Kidney glomerular epithelial cell (primary cell): ENCODE measurements at places on chromosomes 1 and 21.

- no peak for DNase-seq
Observed at GRCh38 chr1:27567971-27568299, 36.0 kb downstream of the AHDC1 start.

GRCh38 chr1:86470859-86471258 is 2.1 kb downstream of the CLCA1 start:
- no peak for DNase-seq

DNA sequence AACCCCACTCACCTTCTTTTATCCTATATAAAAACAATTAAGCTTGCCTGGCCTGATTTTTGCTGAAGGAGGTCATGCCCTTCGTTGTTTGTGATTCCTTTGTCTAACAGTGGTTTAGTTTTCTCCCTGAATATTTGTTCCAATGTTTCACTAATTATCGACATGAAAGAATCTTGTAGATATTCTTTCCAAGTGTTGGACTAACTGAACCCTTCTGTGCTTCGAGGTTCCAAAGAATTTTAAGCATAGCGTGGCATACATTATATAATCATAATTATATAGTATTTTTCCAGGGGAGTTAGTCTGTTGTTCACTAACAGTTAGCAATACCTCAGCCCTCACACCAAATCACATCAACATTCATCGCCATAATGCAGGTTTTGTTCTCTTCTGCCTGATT is 418.9 kb upstream of the ADGRL2 start:
- DNase-seq, result no peak

DNA sequence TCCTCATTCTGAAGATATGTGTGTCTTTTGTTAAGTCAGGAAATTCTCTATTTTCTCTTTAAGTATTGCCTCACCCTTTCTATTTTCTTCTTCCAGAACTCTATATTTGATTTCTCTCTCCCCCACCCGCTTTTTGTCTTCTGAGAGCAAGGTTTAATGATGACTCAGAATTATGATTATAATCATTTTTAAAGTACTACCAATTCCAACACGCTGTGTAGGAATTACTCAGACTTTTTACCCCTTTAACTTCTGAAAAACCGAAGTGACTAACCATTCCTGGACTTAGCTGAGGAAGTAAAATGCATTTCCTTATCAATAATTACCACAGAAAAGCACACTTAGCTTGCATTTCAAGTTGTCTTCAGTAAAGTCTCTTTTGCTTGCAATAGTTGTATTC is 20.8 kb upstream of the SCYL3 start:
- no peak for DNase-seq

DNA sequence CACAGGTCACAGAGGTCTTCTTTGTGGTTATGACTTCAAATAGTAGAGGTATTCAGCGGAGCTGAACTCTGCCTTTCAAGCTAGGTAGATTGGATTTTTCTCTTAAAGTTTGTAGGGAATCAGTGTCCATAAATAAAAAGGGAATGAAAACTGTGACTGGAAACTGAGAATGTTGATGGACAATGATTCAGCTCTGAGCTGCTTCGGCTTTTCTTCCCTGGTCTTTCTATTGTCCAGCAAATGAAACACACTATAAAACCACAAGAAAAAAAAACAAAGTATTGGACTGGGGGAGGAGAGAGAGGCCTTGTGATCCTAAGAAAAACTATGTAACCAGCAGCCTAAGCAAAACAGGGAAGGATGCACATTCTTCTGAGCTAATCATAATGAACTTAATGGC is 11.1 kb downstream of the TNNI3K start:
- peak; percentile 70 for DNase-seq

- no peak for DNase-seq
Observed at GRCh38 chr1:206779638-206780037, 7.3 kb upstream of the IL10 start.

GRCh38 chr1:20593756-20594155 is 4.9 kb downstream of the CDA start:
- DNase-seq, result no peak

GRCh38 chr1:184465489-184466146 is 78.8 kb downstream of the C1orf21 start:
- DNase-seq, result no peak

DNA sequence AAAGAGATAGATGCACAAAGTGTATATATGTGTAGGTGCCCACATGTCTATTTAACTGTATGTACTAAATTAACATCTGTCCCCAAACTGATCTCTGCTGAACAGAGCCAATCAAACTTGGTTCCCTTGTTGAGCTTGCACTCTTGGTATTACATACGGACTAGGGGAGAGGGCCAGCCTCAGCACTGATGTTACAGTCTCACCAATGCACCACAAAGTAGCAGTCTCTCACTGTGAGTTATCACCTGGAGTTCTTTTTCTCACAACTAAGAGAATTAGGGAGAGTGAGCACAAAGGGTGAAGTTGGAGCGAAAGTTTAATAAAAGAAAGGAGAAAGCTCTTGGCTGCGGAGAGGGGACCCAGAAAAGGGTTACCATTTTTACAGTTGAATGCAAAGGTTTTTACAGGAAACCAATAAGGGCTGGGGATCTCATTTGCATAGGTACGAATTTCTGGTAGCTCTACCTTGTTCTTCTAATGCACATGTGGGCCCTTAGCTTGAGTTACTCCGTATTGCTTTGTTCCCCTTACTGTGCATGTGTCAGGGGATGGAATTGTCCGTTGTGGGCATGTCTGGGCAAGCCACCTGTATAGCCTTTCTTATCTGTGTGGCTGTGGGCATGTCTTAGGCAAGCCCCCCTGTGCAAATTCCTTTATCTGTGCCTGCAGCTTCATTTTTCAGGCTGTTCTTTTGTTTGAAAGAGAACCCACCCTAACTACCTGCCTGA is 13.3 kb upstream of the CHI3L2 start:
- DNase-seq, result no peak

- no peak for DNase-seq
Observed at GRCh38 chr1:244269169-244269568, 182.5 kb downstream of the ADSS2 start.

- DNase-seq, result no peak
Observed at GRCh38 chr1:1074631-1075147, 583 bp upstream of the RNF223 start.

DNA sequence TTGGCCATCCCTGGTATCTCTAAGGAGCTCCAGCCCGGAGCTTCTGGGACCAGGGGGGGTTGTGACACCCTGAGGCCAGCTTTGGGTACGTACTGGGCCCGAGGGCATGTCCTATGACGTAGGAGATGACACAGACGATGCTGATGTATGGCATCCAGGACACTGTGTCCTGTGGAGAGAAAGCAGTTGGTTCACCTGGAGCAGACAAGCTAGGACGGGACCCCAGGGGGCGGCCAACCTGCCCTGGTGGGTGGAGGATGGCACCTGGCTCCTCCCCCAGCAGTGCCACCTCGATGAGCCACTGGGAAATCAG is 12.1 kb upstream of the SLC2A7 start:
- DNase-seq, result no peak

GRCh38 chr1:8800416-8800815 is 17.0 kb downstream of the RERE start:
- no peak for DNase-seq

DNA sequence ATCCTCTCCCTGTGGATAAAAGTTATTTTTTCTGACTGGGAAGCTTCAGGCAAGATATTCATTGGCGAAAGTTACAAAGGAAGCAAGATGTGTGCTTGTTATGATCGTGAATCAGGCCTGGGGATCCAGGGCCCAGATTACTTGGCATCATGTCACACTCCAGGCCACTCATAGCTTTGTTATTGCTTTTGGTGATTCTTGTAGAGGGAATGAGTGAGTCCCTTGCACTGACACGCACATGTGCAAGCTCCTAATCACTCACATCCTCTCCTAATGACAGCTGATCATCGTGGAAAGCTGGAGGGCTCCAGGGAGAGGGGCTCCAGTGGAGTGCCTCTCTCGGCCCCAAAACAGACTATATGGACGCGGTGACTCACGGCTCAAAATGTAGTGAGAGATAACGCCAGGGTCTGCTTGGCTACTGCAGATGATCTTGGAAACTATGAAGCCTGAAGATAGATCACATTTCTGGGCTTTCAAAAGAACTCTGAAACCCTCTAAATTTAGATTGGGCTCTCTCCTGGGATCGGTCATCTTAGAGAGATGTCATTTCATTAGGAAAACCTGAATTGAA is 481.1 kb upstream of the USP24 start:
- no peak for DNase-seq

- DNase-seq, result peak; percentile 81
Observed at GRCh38 chr1:214990619-214991018, 91.9 kb upstream of the KCNK2 start.

GRCh38 chr1:32353886-32354570 is 8.3 kb downstream of the FAM229A start:
- no peak for DNase-seq

DNA sequence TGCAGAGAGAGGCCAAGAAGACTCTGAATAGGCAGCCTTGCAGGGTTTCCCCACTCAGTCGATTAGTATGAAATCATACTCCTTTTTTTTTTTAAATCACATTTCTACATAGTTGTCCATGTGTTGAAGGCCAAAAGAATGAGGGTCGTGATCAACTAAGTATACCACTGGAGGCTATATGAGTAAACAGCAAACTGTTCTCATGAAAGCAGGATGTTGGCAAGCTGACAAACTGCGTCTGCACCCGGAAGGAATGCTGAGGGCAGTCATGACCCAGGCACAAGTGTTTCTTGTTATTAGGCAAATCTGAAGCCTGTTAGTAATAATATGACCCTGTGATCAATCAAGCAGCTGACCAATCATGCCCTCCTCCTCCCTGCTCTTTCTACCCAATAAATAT is 213.2 kb downstream of the USH2A start:
- no peak for DNase-seq

GRCh38 chr1:173212952-173213491 is 5.9 kb upstream of the TNFSF4 start:
- no peak for DNase-seq

DNA sequence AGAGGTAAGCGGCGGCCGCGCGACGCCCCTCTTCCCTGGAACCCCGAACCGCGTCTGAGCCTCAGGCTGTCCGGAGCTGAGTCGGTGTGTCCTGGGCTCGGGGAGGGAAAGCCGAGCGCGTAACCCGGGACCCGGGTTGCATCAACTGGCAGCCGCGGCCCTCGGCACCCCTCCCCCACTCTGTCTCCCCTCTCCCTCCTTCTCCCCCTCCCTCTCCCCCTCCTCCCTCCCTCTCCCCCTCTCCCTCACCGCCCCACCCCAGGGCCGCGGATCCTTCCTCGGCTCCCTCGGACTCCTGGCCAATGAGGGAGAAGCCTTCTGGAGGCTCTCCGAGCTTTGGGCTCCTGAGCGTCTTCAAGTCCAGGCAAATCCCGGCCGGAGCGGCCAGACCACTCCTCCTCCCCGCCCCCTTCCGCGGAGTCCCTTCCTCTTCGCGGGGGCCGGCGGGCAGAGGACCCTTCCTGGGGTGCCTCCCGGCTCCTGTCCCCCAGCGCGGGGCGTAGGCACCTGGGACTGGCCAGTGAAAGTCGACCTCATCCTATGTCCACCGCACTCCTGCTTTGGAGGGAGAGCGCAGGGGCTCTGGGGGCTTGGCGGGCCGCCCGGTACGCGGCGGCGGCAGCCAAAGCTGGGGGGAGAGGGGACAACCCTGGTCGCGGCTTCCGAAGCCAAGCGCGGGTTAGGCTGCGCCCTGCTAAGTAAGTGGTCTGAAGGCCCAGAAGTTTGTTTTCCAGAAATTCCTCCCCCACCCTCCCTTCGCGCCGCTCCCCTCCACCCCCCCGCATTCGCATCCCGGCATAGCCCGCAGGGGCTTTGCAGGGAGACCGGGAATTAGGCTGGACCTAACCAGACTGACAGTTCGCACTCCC is 850 bp downstream of the SESN2 start:
- no peak for DNase-seq

DNA sequence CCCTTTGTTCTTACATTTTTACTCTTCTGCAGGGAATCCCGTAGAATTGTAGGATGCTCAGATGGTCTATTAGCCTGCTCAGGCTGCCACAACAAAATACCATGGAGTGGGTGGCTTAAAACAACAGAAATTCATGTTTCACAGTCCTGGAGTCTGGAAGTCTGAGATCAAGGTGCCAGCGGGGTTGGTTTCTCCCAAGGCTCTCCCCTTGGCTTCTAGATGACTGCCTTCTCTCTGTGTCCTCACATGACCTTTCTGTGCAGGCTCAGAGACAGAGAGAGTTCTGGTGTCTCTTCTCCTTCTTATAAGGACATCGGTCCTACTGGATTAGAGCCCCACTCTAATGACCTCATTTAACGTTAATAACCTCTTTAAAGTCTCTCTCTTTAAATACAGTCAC is 41.7 kb downstream of the HUNK start:
- DNase-seq, result no peak

GRCh38 chr1:54475357-54475881 is 69.2 kb upstream of the SSBP3 start:
- no peak for DNase-seq

DNA sequence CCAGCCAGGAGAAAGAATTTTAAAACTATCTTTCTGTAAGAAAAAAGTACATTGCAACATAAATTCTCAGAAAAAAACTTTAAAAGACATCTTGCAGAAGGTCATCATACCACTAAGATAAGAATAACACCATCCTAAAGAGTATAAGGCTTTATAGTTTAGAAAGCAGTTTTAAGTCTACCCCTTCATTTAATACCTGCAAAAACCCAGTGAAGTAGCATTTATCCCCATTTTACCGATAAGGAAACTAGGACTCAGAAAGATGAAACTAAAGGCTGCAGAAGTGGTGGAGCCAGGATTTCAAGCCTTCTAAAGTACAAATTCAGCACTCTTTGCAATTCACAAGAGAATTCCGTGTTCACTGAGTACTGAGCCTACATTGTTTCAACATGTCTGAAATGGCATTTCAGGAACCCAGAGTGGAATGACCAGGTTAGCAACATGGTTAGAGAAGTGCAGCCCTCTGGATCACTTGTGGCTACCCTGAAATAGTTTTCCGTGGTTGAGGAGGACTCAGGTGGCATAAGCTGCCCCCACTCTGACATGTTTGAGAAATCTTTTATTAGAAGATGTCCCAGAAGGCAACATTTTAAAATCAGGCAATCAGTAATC is 6.7 kb downstream of the MYCL start:
- DNase-seq, result no peak

- DNase-seq, result no peak
Observed at GRCh38 chr21:45494851-45495680, 47.2 kb downstream of the SLC19A1 start.

GRCh38 chr1:221708987-221709386 is 32.9 kb downstream of the DUSP10 start:
- peak; percentile 77 for DNase-seq

DNA sequence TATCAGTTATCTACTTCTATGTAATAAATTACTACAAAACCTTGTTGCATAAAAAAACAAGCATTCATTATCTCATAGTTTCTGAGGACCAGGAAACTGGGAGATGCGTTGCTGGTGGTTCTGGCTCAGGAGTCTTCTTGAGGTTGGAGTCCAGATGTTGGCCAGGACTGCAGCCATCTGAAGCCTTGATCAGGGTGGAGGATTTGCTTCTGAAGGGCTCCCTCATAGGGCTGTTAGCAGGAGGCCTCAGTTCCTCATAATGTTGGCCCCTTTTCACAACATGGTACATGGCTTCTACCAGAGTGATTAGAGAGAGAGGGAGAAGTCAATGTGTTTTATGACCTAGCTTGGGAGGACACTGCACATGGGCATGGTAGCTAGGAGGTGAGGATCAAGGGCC is 137.4 kb downstream of the CNIH3 start:
- DNase-seq, result no peak

- DNase-seq, result no peak
Observed at GRCh38 chr1:232810856-232811255, 5.6 kb downstream of the MAP10 start.

- DNase-seq, result no peak
Observed at GRCh38 chr1:163813251-163813650, 491.5 kb downstream of the NUF2 start.
